Forelimb muscle (tissue), 1 donor: ENCODE measurements at places on chromosomes 2 and 18.

- DNase-seq, result no peak
Observed at GRCh38 chr2:64906853-64907536, 82.2 kb upstream of the SLC1A4 start.

GRCh38 chr2:47063538-47063930, 91.6 kb downstream of the STPG4 start:
- DNase-seq, result no peak

DNA sequence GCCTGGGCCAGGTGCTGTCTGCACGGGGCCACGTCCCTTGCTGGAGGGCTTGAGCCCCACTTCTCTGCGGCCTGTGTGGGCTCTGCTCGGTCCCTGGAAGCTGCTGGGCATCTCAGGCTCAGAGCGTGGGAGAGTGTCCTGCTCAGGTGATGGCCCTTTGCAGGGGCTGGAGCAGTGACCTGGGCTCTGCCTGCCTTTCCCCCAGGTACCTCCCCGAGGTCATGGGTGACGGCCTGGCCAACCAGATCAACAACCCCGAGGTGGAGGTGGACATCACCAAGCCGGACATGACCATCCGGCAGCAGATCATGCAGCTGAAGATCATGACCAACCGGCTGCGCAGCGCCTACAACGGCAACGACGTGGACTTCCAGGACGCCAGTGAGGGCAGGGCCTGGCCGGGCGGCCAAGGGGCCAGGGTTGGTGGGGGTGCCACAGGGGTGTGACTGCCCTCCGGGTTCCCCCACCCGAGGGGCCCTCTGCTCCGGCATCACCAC, 29.9 kb downstream of the GPC1 start:
- DNase-seq, result no peak

DNA sequence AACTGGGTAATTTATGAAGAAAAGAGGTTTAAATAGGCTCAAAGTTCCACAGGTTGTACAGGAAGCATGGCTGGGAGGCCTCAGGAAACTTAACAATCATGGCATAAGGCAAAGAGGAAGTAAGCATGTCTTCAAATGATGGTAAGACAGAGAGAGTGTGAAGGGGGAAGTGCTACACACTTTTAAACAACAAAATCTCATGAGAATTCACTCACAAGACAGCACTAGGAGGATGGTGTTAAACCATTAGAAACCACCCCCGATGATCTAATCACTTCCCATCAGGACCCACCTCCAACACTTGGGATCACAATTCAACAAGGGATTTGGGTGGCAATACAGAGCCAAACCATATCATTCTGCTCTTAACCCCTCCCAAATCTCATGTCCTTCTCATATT, 34.9 kb downstream of the CFAP210 start:
- DNase-seq, result no peak

GRCh38 chr2:11101430-11101829, 53.8 kb upstream of the SLC66A3 start:
- DNase-seq, result no peak

GRCh38 chr2:174535083-174535482, 48.3 kb upstream of the GPR155 start:
- no peak for DNase-seq

DNA sequence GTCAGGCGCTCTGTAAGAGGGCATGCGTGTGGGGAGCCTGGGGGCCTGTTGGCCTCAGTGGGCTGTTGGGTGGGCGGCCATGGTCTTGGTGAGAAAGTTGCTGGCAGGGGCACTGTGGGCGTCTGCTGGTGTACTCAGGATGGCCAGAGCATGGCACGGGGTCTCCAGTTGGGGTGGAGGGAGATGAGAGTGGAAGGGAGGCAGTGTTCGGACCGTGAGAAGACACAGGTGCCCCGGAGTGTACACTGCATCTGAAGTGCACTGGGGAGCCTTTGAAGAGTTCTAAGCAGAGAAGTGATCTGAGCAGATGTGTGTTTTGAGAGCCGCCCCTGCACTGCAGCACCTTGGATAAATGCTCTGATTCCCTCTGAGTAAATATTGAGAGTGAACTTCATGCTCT, 150.8 kb downstream of the LDLRAD4 start:
- no peak for DNase-seq

GRCh38 chr2:152097801-152098495, 896 bp downstream of the CACNB4 start:
- no peak for DNase-seq

DNA sequence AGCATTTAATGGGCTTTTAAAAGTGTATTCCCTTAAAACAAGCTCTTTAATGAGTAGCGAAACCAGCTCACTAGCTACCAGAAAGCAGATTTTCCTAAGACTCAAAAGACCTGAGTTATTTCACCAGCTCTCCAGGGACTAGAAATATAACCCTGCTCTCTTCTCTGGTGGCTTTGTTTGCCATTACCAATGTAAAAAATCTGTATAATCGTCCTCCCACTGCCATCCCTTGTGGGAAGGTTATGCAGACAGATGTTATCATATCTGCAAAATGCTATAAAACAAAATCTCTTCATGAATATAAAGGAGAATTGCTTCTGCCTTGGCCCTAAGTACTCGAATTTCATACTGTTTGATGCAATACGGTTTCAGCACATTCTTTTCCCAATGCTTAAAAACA, 335.2 kb downstream of the NUP35 start:
- no peak for DNase-seq

DNA sequence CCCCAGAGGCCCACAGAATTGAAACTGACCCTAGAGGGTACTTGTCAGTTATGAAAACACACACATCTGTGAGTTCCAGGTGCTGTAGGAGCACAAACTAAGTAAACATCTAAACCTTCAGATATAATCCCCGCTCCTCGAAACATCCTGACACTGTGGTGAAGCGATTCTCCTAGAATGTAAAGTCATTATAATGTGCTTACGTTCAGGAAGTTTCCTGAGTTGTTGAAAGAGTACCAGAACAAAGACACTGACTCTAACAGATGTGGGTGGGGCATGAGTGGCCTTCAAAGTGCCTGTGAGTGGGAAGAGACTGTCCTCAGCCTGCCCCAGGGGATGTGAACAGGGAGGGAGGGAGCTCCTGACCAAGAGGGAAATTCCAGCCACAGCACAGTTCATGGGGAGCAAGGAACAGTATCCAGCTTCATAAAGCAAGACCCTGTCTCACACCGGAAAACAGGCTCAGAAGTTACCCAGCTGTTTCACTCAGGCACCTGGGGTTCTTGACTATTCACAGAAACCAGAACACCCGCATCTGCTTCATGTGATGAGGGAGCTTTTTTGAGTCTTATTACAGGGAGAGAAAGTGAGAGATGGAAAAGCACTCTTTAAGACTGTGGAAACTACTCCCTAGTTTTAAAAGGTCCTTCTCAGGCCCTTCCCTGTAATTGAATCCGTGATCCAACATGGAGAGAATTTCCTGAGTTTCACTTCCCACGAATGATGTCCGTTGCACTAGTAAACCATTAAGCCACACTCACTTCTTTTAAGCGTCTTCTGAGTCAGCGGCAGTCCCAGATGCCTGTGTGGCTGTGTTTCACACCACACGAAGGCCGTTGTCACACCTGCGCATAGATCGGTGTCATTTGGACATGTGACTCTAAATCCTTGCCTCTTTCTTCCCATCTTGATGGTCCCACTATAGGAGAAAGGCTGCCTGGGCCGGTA, 88.6 kb upstream of the EML6 start:
- no peak for DNase-seq

GRCh38 chr18:3179430-3180089, 40.2 kb downstream of the MYOM1 start:
- DNase-seq, result no peak

- DNase-seq, result no peak
Observed at GRCh38 chr2:240881913-240882312, 13.3 kb downstream of the AGXT start.

GRCh38 chr2:8367833-8368232, 314.0 kb upstream of the ID2 start:
- DNase-seq, result no peak

GRCh38 chr2:237627441-237628246, at the start of gene LRRFIP1:
LRRFIP1 (plus strand) TSS chr2:237627587; CDS start chr2:237627645, 58 bp downstream.
- no peak for DNase-seq

DNA sequence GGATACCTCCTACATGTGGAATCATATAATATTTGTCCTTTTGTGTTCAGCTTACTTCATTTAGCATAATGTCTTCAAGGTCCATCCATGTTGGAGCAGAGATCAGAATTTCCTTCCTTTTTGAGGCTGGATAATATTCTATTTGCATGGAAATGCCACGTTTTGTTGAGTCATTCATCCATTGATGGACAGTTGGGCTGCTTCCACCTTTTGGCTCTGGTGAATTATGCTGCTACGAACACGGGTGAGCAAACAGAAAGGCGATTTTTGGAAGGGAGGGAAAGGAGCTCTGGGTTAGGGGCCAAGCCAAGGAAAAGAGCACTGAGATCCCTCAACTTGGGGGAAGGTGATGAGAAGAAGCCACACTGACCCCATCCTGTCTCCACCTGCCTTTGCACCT, 260.5 kb downstream of the TNS1 start:
- DNase-seq, result no peak

DNA sequence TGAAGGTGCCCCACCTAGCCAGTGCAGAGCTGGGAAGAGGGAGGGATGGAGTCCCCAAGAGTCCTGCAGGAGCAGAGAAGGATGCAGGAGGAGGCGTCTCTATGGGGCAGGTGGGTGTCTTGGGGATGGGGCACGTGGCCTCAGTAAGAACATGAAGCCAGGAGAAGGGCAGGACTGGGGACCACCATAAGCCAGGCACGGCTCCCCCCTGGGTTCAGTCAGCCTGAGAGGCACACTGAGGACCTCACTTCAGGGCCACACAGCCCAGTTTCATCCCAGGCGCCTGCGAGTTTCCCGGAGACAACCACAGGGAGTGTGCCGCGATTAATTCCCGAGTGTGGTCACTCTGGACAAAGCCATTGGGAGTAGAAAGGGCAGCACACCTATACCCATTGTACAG, 120.3 kb downstream of the GYPC start:
- no peak for DNase-seq

DNA sequence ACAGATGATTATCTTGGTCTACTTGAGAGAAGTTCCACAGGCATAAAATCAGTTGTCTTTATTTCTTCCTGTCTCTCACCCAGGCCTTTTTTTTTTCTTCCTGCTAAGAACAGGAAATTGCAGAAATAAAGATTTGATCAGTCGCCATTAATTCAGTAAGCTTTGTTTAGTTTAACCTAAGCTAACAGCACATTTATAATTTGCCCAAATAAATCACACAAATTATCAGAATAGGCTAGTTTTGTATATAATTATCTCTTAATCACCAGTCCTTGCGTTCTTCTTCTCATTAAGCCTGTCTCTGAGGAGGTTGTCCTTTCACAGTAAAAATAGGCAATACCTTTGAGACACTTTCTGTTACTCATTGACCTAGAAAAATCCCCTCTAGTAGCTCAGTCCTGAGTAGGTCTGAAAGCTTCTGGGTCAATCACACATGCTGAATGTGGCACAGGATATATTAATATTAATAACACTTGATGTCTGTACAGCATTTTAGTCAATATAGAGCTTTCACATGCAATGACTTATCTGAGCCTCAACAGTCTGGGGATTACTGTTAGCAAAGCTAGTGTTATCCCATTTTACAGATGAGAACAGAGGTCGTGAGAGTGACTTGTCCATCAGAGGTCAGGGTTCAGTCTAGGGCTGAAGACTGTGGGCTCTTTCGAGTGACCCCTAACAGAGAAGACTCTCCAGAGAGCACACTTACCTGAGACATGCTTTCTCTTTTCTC, 11.2 kb upstream of the STK17B start:
- no peak for DNase-seq

DNA sequence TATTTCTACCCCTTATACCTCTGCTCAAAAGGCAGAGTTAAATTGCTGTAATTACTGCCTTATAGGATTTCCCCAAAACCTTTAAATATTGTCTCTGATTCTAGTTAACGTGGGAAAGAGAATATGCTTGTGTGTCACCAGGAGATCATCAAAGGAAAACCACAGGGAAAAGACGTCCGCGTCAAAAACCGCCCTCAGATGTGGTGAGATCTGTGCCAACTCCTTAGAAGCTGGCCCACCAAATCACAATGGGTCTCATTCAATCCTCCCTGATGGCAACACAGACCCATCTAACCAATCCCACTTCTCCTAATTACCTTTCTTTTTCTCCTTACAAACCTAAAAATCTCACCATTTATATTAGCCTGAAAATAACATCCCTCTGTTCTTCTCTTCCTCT, 25.4 kb downstream of the VPS54 start:
- DNase-seq, result no peak

GRCh38 chr18:45155526-45155925, 459.8 kb upstream of the SLC14A2 start:
- no peak for DNase-seq
